Vagina (tissue), 2 donors: ENCODE measurements at places on chromosomes 3 and 15.

DNA sequence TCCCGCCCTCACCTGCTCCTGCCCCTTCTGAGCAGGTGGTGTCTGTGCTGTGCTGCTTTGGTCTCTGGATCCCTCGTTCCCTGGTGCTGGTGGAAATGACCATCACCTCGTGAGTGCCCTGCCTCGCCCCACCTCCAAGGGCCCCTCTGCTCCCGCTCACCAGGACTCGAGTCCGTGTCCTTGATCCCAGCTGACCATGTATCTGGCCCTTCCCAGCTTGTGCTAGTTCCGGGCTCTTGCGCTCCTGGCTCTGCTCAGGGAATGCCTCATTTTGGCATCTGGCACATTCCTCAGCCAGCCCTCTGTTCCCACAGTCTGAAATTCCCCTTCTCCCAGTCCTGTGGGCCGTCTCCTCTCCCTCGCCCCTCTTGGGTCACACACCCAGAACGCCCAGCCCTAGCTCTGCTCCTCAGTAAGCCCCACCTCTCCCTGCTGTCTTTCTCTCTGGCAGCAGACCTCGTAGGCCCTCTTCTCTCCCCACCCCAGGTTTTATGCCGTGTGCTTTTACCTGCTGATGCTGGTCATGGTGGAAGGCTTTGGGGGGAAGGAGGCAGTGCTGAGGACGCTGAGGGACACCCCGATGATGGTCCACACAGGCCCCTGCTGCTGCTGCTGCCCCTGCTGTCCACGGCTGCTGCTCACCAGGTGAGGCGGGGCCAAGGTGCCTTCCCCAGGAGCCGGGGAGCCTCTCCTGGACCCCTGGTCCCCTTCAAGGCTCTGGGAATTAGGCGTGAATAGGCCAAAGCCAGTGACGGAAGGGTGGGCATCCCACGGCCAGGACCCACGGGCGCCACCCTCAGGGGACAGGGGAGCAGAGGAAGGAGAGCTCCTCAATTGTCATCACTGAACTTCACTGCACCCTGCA is 11.5 kb downstream of the SLC51A start:
- no peak for DNase-seq

DNA sequence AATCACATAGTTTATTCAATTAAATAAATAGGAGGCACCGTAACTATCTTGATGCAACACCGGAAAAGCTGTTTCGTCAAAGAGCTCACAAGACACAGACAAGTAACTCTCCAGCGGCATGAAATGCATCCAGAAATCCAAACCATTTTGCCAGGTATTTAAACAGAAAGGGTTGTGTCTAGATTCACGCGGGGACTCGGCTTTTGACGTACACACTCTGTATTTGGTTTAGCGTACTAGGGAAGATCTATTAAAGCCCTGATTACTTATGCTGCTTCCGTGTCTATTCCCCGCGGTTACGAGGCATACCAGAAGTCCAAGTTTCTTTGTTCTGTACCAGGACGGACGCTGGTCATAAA is 718 bp downstream of the BNIP2 start:
- DNase-seq, result no peak

DNA sequence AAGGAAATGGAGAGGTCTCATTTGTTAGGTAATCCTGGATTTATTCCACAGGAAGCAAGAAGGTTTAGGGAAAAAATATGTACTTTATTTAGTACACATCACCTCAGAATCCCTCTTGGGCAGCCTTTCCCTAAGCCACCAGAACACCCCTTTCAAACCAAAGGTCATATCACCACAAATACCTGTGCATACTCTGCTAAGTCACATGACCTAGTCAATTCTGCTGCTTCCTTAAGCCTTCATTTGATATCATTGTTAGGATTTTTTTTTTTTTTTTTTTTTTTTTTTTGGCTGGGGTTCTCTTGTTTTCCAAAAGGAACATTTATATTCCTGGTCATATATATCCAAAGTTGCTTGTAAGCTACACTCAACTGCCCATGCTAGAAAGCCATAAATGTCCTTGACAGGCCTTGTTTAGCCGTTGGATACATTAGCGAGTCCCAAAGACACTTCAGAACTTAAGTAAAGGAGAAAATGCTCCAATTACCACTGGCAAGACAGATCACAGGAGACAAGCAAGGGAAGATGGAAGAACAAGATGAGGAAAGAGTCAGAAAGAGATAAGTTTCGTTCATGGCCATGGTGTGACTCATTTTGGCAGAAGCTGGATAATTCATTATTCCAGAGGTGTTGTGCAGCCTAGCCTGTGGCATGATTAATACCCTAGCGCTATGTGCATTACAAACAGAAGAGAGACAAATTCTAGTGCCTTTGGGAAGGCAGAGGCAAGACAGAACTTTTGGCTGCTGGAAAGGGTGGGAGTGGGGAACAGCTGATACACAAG is 155.6 kb upstream of the SLC2A2 start:
- no peak for DNase-seq

DNA sequence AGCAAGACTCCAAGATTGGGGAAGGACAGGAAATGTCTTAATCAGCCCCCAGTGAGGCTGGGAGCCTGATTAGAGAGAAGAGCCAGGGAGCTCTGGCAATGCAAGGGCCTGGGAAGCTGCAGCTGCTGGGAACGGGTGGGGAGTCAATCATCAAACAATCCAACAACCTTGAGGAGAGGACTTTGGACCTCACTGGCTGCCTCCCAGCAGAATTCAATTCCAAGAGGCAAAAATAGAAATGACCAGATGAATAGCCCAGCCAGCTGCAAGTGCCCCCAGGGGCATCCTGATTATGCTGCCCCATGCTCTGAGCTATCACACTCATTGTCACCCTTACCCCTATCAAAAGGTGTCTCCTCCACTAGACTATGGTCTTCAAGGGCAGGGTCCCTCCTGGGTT is 6.1 kb upstream of the HOMER2 start:
- no peak for DNase-seq

- no peak for DNase-seq
Observed at GRCh38 chr3:99901200-99901926, 83.7 kb downstream of the CMSS1 start.
